Caco-2 (cell line): ENCODE measurements at places on chromosomes 6 and 20.

- no peak overlapping the region for H3K27ac ChIP-seq
- no peak for DNase-seq
- no peaks in the 10 kb centered on the region for H3K4me1 ChIP-seq
- no peaks in the 10 kb centered on the region for H3K27me3 ChIP-seq
- H3K4me3 ChIP-seq = no peak overlapping the region
- H3K36me3 ChIP-seq = no peaks in the 10 kb centered on the region
Observed at GRCh38 chr6:107691062-107691751, 132.9 kb downstream of the SCML4 start.

DNA sequence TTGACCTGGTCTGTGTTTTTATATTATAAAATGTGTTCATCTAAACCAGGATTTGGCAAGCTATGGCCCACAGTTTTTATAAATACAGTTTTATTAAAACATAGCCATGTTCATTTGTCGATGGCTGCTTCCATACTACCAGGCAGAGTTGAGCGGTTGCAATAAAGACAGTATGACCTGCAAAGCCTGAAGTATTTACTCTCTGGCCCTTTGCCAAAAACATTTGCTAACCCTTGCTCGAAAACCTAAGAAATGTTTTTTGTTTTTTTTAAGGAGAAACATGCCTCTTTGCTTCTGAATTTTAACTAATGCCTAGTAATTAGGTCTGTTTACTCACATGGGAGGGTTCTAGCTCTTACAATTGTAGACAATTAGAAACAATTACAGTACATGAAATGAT lies 67.4 kb upstream of the SMIM28 start:
- H3K4me3 ChIP-seq = no peak overlapping the region
- DNase-seq = no peak
- no peaks in the 10 kb centered on the region for H3K4me1 ChIP-seq
- H3K27me3 ChIP-seq = no peaks in the 10 kb centered on the region
- no peaks in the 10 kb centered on the region for H3K36me3 ChIP-seq
- no peak overlapping the region for H3K27ac ChIP-seq

DNA sequence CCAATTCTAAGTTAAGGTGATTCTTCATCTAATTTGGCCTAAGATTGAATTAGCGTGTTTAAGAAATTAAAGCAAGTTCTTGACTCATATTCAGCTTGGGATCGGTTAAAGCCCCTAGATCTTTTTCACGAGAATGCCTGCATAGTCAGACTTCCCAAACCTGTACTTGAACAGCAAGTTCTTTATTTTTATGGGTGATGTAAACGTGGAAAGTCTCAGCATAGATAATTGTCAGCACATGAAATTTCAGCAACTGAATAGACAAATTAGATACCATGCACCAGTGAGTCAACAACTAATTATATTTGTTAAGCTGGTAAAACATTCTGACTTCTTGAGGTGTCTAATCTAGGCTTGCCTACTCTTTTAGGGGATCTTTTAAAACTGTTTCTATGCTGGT lies 183.1 kb upstream of the TNFAIP3 start:
- no peaks in the 10 kb centered on the region for H3K27me3 ChIP-seq
- H3K27ac ChIP-seq = no peak overlapping the region
- H3K4me3 ChIP-seq = no peak overlapping the region
- H3K4me1 ChIP-seq = no peaks in the 10 kb centered on the region
- DNase-seq = no peak
- no peaks in the 10 kb centered on the region for H3K36me3 ChIP-seq

- no peaks in the 10 kb centered on the region for H3K36me3 ChIP-seq
- DNase-seq = peak; percentile 23
- H3K4me1 ChIP-seq = no peaks in the 10 kb centered on the region
- no peaks in the 10 kb centered on the region for H3K27me3 ChIP-seq
- no peak overlapping the region for H3K4me3 ChIP-seq
Observed at GRCh38 chr20:35582741-35583404, 32.8 kb upstream of the SPAG4 start.

GRCh38 chr6:85449818-85450759 lies at the start of gene NT5E:
NT5E (plus strand) TSS chr6:85450083; CDS start chr6:85450140, 57 bp downstream.
- no peaks in the 10 kb centered on the region for H3K36me3 ChIP-seq
- peak; percentile 53 for DNase-seq
- H3K27me3 ChIP-seq = no peaks in the 10 kb centered on the region
- H3K27ac ChIP-seq = no peak within 1 kb of the TSS
- H3K4me3 ChIP-seq = peak within 1 kb of the TSS; percentile 61

GRCh38 chr20:62691487-62691886 lies 17.1 kb upstream of the NTSR1 start:
- H3K4me3 ChIP-seq = no peak overlapping the region
- H3K4me1 ChIP-seq = no peaks in the 10 kb centered on the region
- no peaks in the 10 kb centered on the region for H3K36me3 ChIP-seq
- DNase-seq = no peak

- no peaks in the 10 kb centered on the region for H3K27me3 ChIP-seq
- H3K4me3 ChIP-seq = no peak overlapping the region
- no peaks in the 10 kb centered on the region for H3K36me3 ChIP-seq
- no peaks in the 10 kb centered on the region for H3K4me1 ChIP-seq
- no peak for DNase-seq
Observed at GRCh38 chr6:140847262-140847645, 1285.5 kb upstream of the GJE1 start.

- no peak for DNase-seq
- peaks cover 36% of the 10 kb centered on the region for H3K4me1 ChIP-seq
- no peak overlapping the region for H3K4me3 ChIP-seq
- H3K36me3 ChIP-seq = no peaks in the 10 kb centered on the region
- H3K27ac ChIP-seq = no peak overlapping the region
- H3K27me3 ChIP-seq = no peaks in the 10 kb centered on the region
Observed at GRCh38 chr6:38262609-38263008, 377.1 kb downstream of the BTBD9 start.

DNA sequence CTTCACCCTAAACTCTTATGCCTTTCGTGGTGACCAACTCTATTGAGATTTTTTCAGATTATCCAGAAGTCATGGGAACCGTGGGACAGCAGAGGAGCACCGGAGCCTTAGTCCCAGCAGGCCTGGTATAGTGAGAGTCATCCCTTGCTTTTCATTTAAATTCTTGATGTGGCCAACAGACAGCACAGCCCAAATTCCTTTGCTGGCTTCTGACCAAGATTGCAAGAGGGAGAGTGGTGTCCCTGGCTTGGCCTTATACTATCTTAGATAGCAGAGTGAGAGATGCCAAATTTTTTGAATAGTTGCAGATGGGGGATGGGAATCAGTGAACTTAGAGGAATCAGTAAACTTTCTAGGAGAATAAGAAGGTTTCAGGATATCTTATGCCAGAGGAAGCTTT lies 7.8 kb downstream of the STX11 start:
- H3K27ac ChIP-seq = peak overlapping the region; percentile 37
- H3K4me3 ChIP-seq = no peak overlapping the region
- peak; percentile 54 for DNase-seq

DNA sequence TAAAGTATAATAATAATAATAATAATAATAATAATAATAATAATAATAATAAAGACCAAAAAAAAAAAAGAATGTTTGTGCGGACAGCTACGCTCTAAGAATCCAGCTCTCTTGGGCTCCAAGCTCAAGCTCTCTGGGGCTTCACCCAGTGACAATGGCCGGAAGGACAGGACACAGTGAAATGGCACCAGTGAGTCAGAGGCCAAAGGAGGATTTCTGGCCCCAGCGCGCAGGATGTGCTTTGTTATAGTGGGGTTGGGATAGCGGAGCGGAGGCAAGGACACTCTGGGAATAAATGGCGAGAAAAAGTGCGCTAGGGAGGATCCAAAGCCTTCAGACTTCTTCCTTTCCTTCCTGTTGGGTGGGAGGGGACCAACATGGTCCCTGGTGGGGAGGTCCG lies 38.2 kb downstream of the HLA-A start:
- no peaks in the 10 kb centered on the region for H3K36me3 ChIP-seq
- no peak for DNase-seq
- no peaks in the 10 kb centered on the region for H3K4me1 ChIP-seq
- H3K4me3 ChIP-seq = no peak overlapping the region
- H3K27ac ChIP-seq = no peak overlapping the region

DNA sequence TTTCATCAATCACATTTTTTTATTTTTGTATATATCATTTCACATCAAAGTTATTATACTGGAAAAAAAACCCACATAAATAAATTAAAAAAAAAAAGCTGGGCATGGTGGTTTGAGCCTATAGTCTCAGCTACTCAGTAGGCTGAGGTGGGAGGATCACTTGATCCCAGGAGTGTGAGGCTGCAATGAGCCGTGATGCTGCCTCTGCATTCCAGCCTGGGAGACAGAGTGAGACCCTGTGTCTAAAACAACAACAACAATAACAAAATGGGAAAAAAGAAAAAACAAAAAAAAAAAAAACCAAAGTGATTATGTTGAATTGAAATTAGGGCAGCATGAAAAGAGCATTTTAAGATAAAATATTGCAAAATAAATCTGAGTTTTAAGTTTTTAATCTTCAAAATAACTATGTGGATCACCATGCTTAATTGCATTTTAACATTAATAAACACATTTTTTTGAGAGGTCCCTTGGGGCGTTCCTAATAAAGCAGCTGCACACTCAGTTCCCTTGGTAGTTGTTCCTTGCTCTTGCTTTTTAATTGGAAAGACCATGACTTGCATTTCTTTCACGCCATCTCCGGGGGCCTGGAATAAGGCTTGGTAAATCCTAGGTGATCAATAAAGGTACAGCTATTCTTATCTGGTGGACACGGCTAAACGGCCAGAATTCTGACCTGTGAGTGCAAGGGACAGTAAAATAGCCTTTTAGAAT lies 15.1 kb downstream of the NOX3 start:
- H3K36me3 ChIP-seq = no peaks in the 10 kb centered on the region
- H3K4me3 ChIP-seq = no peak overlapping the region
- no peaks in the 10 kb centered on the region for H3K4me1 ChIP-seq
- H3K27me3 ChIP-seq = no peaks in the 10 kb centered on the region

GRCh38 chr20:16062661-16063581 lies 510.3 kb downstream of the KIF16B start:
- no peaks in the 10 kb centered on the region for H3K36me3 ChIP-seq
- H3K27me3 ChIP-seq = no peaks in the 10 kb centered on the region
- H3K4me1 ChIP-seq = no peaks in the 10 kb centered on the region
